Forelimb muscle (tissue), 1 donor: ENCODE measurements at places on chromosomes 4 and X. TPM values are rescaled to one million over a fixed set of nuclear protein-coding genes. Genes with fewer than 3 reads are reported as not detected.

DNA sequence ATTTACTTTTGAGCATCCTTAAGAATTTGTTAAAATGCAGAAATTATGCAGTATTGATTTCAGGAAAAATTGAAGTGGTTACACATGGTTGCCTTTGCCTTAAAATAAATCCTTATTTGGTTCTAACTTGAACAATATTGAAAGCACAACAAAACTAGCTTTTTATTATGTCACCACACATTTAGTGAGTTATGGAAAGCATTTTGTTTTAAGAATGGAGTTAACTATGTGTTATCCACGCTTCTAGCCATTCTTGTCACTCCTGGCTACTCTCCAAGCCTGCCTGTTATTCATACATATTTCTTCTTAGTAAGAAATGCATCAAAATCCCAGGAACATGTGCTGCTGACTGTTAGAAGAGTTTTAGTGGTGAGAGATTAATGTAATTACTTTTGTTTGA is 73.9 kb downstream of the FAT4 start:
- DNase-seq: no peak

DNA sequence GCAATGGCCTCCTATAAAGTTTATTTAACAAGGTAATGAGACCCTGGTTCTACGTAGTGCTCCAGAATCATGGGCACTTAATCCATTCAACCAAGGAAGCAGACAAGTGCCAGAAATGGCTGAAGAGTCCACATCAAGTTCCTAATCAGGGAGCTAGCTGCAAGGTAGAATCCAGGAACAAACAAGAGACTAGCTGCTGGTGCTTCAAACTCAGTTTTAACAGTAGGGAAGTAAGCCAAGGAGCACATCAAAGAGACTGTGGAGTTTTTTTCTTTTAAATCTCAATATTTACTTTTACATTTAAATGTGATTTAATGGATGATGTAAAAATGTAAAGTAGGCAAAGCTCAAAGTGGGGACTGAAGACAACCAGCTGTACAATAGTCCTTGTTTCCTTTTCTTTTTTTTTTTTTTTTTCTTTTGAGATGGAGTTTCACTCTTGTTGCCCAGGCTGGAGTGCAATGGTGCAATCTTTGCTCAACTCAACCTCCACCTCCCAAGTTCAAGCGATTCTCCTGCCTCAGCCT is 630.4 kb downstream of the CCSER1 start:
- DNase-seq: no peak

DNA sequence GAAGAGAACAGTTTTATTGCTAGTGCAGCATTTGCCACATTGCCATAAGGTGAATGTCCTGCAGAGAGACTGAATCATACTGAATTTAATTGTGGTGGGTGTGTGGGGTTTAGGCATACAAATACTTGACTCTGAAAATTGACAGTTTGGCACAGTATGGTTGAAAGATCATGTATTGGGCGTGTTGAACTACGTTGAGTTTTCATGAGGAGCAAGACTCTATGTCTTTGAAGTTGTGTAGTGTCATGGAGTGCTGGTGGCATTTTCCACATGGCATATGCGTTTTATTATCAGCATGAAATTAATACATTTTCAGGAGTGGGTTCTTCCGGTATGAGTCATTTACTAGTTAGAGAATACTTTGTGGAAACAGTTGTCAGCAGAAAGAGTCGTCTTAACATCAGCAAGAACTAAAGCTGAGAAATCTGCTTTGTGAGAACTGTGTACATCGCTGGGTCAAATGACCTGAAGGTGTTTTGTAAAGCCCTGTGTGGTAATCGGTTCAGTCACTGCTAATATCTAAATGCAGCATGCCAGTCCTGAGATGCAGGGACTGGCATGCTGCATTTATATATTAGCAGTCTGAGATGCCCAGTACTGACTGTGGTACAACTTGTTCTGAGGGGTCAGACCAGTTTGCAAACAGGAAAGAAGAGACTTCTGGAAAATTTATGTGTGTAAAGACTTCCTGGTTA is 50.3 kb downstream of the ARHGAP10 start:
- no peak for DNase-seq

Gene CCSER1
- polyA plus RNA-seq: 0.22 TPM

DNA sequence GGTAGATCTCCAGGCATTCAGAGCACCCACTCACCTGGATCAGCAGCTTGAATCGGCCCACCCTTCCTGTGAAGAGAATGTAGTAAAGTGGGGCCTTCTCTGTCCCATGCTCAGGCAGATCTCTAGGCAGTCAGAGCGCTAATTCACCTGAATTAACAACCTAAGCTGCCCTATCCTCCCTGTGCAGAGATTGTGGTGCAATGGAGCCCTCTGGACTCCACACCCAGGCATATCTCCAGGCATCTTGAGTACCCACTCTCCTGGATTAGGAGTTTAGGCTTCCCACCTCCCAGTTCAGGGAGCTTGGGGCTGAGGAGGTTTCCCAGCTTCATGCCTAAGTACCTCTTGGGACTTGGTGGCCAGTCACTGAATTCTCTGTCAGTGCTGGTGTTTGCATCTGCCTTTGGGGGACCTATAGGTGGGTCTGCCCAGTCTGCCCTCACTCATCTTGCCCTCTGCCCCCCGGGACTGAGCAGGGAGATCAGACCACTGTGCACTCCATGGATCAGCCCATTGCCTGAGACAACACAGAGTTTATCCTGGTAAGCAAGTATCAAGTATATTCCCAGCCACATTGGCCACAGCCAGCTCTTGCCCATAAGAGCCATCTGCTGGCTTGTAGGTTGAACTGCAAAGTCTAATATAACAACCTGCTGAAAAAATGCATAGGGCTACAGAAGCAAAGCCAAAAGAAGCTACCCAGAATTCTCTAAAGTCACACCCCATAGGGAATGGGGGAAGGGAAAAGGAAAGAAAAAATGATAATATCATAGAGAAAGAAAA is 372.9 kb downstream of the KLHL13 start:
- no peak for DNase-seq

- DNase-seq: no peak
These were observed 8.2 kb upstream of the HSD17B11 start for GRCh38 chr4:87399148-87399547.

- no peak for DNase-seq
These were observed 1902.6 kb upstream of the AGA start for GRCh38 chr4:179344861-179345260.

GRCh38 chr4:70713453-70714078 is 8.2 kb upstream of the RUFY3 start:
- no peak for DNase-seq

GRCh38 chr4:1510931-1511330 is 104.7 kb upstream of the NKX1-1 start:
- no peak for DNase-seq

Gene DGKK
- polyA plus RNA-seq: not detected

GRCh38 chr4:80049813-80050534 is 23.1 kb downstream of the ANTXR2 start:
- no peak for DNase-seq

DNA sequence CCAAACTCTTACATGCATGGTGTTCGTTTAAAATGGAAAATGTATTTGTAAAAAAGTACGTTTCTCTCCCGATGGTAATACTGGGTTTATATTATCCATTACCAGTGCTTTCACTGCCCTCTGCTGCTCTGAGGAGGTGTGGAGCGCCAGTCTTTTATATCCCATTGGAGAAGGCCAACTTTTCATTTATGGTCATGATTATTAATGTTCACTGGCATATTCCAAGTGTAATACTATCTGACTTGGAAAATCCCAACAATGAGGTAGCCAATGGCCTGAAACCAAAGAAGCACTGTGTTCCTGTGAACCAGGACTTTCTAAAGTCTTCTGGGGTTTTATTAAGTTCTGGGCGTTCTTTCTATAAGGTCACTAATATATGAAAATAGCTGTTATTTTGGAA is 80.7 kb downstream of the SYNPO2 start:
- DNase-seq: peak; percentile 50

Gene SGMS2
- 8.5 TPM for polyA plus RNA-seq

Gene VCX3B
- polyA plus RNA-seq: not detected

DNA sequence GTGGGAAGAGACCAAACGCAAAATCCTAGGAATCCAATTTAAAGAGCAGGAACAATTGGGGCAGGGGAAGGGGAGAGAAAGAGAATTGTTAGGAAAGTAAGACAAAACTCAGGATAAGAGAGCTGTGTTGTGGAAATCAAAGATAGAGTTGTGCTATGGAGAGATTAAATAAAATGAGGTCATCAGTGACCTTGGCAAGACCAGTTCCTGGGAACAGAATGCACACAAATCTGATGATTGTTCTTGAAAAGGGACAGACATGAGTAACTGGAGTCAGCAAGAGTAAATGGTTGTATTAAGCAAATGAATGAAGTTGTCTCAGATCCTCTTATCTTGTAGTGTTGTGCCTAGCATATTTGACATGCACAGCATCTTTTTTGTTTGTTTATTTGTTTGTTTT is 267.4 kb downstream of the IL1RAPL1 start:
- DNase-seq: no peak

- no peak for DNase-seq
These were observed 125.0 kb downstream of the THOC2 start for GRCh38 chrX:123607806-123608205.

DNA sequence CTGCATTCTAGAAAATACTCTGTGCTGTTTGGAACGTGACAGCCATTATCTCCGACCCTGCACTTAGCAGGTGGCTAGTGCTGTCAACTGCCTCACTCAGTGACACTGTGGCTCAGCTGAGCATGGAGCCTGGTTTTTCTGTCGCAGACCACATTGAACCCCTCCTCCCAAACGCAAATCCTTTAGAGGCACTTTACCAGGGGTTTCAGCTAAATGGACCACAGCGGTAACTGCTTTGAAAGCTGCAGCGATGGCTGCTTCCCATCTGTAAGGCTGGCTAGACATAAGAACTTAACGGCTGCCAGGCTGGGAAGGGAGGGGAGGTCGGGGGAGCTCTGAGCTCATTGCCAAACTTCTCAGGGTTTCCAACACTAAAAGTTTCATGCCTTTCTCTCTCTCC is 8.1 kb downstream of the SLC34A2 start:
- DNase-seq: no peak

DNA sequence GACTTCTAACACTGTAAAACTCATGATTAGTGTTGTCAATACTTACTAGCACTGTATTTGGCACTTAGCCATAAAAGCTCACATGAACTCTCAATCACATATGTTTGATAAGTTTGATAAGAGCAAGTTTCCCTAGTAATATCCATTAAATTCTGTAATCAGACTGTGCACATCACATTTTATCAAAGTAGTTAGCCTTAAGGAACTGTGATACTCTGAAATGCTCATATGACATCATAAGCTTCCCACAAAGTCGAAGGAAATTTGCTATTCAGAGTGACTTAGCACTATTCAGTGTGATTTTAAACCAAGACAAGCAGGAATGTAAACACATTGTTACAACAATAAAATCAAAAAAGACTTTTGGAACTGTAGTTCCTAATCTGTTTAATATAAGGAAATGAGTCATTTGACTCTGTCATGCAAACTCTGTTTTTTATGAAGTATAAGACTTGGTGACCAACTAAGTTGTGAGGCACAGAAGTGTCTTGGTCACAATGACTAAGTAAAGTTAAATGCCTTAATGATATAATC is 6.7 kb downstream of the SLC7A11 start:
- DNase-seq: no peak

Gene IL21
- not detected for polyA plus RNA-seq

DNA sequence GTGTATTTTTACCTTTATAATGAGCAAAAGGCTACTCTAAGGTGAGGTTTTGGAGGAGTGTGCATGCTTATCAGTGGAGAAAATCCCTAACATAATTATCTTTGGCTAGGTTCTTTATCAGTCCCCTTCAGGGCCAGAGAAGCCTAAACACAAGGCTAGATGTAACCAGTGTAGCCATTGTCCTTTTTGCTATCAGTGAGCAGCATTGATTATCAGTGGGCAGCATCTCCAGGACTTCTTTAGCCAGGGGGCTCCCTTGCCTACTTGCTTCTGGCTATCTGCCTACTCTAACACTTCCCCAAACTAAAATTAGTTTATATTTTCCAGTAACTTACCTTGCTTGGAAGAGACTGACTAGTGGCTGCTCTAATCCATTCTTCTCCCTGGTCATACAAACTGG is 595.6 kb downstream of the TRAM1L1 start:
- no peak for DNase-seq

DNA sequence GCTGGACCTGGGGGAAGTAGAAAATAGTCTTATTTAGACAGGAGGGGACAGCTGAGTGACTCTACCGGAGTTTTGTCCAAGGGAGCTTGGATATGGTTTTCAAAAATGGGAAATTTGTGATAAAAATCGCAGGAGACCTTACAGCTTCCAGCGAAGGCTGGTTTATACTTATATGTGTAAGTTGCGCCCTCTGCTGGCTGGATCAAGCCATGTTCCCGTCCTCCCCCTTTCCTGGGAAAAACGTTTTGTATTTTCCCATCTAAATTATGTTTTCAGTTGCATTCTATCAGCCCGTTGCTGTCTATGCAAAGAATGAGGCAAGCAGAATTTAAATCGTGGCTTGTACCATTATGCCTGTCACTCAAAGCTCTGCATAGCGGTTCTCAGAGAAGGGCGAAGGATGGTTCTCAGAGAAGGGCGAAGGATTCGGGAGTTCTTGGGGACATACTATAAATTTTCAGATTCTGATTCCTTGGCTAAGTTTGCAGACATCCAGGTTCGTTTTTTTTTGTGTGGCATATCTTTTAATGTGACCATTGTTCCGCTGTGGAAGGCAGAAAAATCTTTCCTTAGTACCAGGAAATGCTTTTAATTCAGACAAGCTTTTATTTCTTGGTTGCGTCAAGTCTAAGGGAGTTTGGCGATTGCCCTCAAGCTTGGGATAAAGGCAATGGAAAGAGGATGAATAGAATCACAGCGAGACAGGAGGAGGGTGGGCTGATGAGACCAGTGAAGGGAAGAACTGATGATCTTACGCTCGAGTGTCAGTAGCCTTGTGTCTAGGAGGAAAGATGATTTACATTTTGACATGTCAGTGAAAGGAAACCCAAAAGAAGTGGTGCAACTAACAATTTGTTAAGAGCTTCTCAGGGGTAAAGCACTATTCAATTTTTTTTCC is 128.5 kb upstream of the ARX start:
- peak; percentile 25 for DNase-seq

DNA sequence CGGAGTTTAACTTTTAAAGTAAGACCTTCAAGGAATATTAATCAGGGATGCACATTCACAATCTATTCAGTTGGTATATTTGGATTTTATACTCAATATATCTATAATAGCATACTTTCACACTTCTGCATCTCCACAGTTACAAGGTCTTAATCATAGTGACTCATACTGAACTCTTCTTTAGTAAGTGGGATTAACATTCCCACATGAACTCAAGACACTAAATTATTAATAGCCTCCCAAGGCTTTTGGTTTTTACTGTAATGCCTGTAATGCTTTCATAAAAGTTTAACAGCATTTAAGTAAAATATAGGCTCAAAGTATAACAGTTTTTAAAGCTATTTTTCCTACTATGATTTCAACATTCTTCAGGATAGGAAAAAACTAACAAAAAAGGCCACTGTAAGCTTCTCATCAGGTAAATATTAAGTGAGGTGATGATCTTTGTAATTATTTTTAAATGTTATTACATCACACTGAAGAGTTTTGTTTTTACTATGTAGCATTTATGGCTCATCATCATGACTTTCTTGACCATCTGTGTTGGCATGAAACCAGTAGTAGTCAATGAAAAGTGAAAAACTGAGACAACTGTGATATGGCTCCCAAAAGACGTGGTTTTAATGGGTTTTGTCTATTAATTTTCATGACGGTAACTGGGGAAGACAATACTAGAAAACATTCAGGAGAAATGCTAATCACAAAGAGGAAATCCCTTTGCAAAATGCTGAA is 91.5 kb upstream of the GALNT7 start:
- peak; percentile 16 for DNase-seq
